ENCODE measurements at places on chromosomes 5 and 9.

- no peak for DNase-seq
- H3K4me1 ChIP-seq = no peaks in the 10 kb centered on the region
- no peak overlapping the region for H3K27ac ChIP-seq
- no peaks in the 10 kb centered on the region for H3K36me3 ChIP-seq
- no peak overlapping the region for H3K4me3 ChIP-seq
These were observed 122.5 kb downstream of the WDR41 start for GRCh38 chr5:77369566-77369965.

DNA sequence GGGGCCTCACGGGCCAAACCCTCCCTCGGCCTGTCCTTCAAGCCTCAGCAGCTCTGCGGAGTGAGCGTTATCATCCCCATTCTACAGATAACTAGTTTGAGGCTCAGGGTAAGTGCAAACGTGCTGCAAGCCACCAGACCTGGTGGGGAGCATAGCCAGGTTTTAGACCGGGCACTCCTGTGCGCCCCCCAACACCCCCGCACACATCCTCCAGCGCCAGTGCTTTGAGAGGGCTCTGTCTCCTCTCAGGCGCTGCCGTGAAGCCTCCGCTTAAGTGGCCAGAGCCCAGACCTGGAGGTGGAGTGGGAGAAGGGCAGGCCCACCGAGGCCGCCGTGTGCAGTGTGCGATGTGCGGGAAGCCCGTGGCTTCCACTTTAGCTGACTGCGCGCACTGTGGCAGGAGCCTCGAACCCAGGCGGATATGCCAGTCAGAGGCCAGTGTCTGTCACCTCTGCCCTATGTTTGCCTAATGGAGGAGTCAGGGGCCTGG lies 1.6 kb upstream of the MGAT1 start:
- peaks cover 54% of the 10 kb centered on the region for H3K4me1 ChIP-seq
- DNase-seq = peak; percentile 38
- no peaks in the 10 kb centered on the region for H3K27me3 ChIP-seq
- peak overlapping the region; percentile 98 for H3K27ac ChIP-seq
- no peaks in the 10 kb centered on the region for H3K36me3 ChIP-seq

DNA sequence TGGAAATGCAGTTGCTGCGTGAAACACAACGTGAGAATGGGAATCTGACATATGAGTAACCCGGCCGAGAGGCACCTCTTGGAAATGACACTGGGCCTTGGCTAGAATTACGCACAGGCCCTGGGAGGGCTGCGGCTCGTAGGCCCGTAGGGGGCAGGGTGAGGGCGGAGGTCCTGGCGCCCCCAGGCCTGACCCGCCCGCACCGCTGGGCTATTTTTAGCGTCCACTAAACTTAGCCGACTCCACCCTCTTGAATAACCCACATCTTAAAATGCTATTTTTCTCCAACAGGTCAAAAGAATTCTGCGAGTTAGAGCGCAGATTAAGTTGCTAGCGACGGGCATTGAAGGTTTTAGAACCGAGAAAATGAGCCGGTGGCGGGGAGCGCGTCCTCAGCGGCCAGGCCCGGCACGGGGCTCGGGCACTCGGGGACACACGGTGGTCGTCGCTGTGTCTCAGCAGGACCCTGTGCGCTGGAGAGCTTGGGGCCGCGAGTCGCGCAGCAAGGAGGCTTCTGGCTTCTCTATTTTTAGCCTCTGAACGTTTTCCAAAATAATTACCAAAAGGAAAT lies 168.5 kb downstream of the AUH start:
- H3K27ac ChIP-seq = peak overlapping the region; percentile 94
- no peaks in the 10 kb centered on the region for H3K36me3 ChIP-seq
- H3K27me3 ChIP-seq = no peaks in the 10 kb centered on the region
- peak overlapping the region; percentile 84 for H3K4me3 ChIP-seq

DNA sequence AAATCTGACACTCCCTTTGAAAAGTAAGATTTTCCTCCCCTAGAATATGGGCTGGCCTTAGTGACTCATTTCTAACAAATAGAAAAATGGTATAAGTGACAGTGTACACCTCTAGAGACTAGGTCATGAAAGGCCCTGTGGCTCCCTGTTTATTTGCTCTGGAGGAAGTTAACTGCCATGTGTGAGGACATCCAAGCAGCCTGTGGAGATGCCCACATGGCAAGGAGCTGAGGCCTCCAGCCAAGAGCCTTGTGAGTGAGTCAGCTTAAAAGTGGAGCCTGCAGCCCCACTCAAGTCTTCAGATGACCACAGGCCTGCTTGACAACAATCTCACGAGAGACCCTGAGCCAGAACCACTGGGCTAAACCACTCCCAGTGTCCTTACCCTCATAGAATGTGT lies 128.1 kb upstream of the LHFPL2 start:
- no peaks in the 10 kb centered on the region for H3K27me3 ChIP-seq
- H3K36me3 ChIP-seq = peaks cover 39% of the 10 kb centered on the region
- DNase-seq = no peak
- H3K4me3 ChIP-seq = no peak overlapping the region
- H3K4me1 ChIP-seq = peaks cover 8% of the 10 kb centered on the region
- no peak overlapping the region for H3K27ac ChIP-seq

GRCh38 chr9:136978073-136978864 lies 965 bp downstream of the PTGDS start:
- H3K36me3 ChIP-seq = no peaks in the 10 kb centered on the region
- no peak overlapping the region for H3K4me3 ChIP-seq
- no peaks in the 10 kb centered on the region for H3K27me3 ChIP-seq
- peaks cover 27% of the 10 kb centered on the region for H3K4me1 ChIP-seq

DNA sequence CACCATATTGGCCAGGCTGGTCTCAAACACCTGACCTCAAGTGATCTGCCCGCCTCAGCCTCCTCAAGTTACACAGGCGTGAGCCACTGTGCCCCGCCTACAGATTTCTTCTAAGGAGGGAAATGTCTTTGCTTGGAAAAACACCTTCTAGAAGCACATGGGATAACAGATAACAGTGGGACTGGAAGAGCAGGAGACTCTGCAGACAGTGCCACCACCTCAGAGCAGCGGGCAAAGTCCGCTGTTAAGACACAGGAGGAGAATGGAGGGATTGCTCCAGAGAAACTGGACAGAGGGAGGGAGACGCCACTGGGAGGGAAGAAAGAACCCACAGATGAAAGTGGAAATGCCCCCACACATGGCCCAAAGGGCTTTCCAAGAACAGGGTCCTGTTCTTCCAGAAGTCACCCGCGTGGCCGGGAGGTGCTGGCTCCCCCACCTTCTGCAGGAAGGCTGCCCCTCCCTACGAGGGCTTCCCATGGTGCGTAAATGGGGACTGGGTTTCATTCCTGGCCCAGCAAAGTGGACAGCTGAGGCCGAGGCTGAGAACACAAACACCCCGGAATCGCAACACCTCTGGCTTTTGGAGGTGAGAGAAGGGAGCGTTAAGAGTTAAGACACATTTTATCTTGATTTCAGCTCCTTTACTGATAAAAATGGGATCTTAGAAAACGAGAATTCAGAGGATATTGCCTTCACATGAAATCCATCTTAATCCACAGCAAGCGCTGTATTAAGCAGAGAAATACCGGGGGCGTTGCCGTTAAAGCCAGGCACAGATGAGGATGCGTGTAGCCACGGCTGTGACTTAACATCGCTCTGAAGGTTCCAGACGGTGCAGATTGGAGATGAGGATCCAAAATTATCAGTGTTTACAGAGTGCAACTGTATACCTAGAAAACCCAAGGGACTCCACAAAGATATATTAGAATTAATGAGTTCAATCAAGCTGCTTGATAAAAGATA lies 11.2 kb downstream of the ADAMTS2 start:
- DNase-seq = no peak
- peaks cover 30% of the 10 kb centered on the region for H3K27me3 ChIP-seq
- H3K4me3 ChIP-seq = no peak overlapping the region

- H3K4me3 ChIP-seq = no peak overlapping the region
- no peak for DNase-seq
- peaks cover 25% of the 10 kb centered on the region for H3K27me3 ChIP-seq
These were observed 275 bp downstream of the AHRR start for GRCh38 chr5:321726-322251.

DNA sequence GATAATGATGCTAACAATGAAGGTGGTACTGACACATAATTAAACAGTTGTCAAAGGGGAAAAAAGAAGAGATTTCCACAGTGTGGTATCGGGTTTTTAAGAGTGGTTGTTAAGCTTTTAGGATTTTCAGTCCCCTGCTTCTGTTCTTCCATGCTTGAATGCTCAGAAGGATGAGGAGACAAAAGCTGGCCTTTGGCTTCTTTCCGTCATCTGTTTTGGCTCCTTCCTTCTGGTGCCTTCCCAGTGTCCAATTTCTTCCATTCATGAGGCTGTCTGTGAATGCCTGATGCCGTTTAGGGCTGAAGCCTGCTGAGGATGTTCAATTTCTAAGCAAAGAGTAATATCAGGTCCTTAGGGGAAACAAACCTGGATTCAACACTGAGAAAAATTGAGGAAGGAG lies 179.6 kb upstream of the GLRA1 start:
- no peak overlapping the region for H3K27ac ChIP-seq
- no peaks in the 10 kb centered on the region for H3K4me1 ChIP-seq
- DNase-seq = no peak
- peaks cover 4% of the 10 kb centered on the region for H3K27me3 ChIP-seq

DNA sequence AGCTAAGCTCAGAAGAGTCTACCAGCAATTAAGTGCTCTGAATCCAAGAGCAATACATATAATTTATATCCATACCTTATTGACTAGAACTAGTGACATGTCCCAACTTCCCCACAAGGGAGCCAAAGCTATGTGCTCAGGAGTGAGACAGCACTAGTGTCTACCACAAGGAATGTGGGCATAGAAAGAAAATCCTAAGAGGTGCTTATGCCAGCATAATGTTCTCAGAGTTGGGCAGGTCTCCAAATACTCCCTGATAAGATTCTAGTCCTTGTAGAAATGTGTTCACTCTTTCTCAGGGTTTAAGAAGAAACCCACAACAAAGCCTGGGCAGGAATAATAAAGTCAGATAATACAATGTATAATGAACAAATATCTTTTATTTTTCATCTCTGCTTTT lies 275.1 kb downstream of the BRINP1 start:
- H3K27me3 ChIP-seq = no peaks in the 10 kb centered on the region
- no peaks in the 10 kb centered on the region for H3K36me3 ChIP-seq
- no peak overlapping the region for H3K27ac ChIP-seq
- H3K4me1 ChIP-seq = no peaks in the 10 kb centered on the region
- no peak overlapping the region for H3K4me3 ChIP-seq

- peaks cover 97% of the 10 kb centered on the region for H3K36me3 ChIP-seq
- H3K27ac ChIP-seq = peak overlapping the region; percentile 51
- no peaks in the 10 kb centered on the region for H3K27me3 ChIP-seq
- DNase-seq = no peak
These were observed 65.9 kb downstream of the CYFIP2 start for GRCh38 chr5:157331807-157332206.

- no peaks in the 10 kb centered on the region for H3K4me1 ChIP-seq
- no peaks in the 10 kb centered on the region for H3K36me3 ChIP-seq
- H3K27ac ChIP-seq = no peak overlapping the region
- DNase-seq = no peak
- H3K4me3 ChIP-seq = no peak overlapping the region
These were observed 109.8 kb upstream of the SNX2 start for GRCh38 chr5:122665051-122665450.

GRCh38 chr5:52560366-52560765 lies 227.3 kb upstream of the ITGA1 start:
- no peaks in the 10 kb centered on the region for H3K36me3 ChIP-seq
- H3K27ac ChIP-seq = no peak overlapping the region
- H3K4me1 ChIP-seq = no peaks in the 10 kb centered on the region
- H3K4me3 ChIP-seq = no peak overlapping the region

DNA sequence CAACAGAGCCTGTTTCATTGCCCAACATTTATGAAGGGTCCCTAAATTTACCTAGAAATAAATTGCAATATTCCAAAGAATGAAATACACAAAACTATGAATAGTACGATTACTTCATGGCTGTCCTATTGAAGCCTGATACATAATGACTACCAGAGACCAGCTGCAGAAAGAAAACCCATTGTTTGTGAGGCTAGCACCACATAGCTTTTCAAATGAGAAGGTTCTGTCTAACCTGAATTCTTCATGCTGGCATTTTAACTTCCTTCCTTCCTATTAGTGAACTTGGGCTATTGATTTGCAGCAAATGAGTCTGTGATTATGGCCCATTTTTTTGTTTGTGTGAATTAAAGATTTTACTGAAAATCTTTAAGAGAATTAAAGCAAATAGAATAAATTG lies 47.3 kb downstream of the MEGF10 start:
- peaks cover 14% of the 10 kb centered on the region for H3K27me3 ChIP-seq
- no peak for DNase-seq
- H3K4me3 ChIP-seq = no peak overlapping the region

DNA sequence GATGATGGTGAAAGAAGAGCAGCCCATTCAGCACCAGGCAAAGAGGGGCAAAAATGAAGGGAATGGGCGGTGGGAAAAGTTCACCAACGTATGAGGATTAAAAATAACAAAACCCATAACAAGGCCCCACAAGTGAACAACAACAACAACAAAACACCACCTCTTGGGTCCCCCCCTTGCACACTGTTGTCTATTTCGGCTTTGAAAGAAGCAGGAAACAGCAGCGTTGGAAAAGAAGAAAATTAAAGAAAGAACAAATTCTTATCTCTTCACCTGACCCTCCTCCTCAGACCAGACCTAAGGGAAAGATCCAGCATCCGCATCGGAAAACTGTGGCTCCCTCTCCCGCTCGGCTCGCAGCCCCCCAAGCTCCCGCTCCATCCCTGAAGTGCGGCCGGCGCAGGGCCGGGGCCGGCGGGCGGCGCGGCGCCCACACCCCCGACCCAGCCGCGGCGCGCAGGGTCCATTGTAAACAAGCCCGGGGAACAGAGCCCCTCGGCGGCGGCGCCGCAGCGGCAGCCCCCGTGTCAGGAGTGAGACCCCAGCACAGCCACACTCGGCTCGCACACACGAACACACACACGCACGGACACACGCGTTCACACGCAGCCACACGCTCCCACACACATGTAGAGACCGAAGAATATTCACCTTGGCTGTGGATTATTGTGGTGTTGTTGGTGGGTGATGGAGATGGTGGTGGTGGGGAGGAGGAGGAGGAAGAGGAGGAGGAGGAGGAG lies 535 bp downstream of the RFX3 start:
- H3K27me3 ChIP-seq = no peaks in the 10 kb centered on the region
- peaks cover 8% of the 10 kb centered on the region for H3K36me3 ChIP-seq
- peaks cover 61% of the 10 kb centered on the region for H3K4me1 ChIP-seq

DNA sequence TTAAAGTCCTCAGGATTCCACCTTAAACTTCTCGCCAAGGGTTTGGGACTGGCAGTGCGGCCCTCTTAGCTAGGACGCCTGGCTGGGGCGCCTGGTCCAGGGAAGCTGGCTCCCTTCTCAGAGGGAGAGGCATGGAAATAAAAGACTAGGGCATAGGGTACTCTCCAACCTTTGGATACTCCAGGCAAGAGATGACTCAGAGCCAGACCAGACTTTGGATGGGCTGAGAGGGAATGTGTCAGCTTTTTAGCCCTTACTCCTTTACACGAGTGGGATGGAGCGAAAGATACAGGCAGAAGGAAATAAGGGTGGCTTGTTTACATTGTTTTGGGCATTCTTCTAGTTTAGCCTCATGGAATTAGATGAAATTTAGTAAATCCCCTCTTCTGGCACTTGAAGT lies 48.2 kb downstream of the IL31RA start:
- peaks cover 10% of the 10 kb centered on the region for H3K27me3 ChIP-seq
- no peak overlapping the region for H3K4me3 ChIP-seq
- H3K27ac ChIP-seq = no peak overlapping the region
- DNase-seq = no peak
- peaks cover 18% of the 10 kb centered on the region for H3K4me1 ChIP-seq

GRCh38 chr5:167813389-167813788 lies 478.1 kb upstream of the WWC1 start:
- DNase-seq = no peak
- no peak overlapping the region for H3K27ac ChIP-seq
- no peak overlapping the region for H3K4me3 ChIP-seq
- H3K4me1 ChIP-seq = no peaks in the 10 kb centered on the region
